Panc1 (cell line): ENCODE measurements at places on chromosomes 6 and 20.

DNA sequence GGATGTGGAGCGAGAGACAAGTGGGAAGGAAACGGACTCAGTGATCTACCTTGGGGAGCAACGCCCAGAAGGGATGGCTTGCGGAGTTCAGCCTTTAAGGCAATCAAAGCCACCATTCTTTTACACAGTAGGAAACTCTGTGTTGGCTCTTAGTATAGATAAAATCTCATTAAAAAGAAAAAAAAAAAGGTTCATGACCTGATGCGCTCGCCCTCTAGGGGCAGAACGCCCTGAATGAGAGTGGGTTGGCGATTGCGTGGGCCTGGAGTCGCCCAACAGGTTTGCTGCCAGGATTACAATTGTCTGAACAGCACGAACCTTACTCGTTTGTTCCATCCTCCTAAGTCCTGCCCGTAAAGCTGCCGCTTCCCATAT lies 1.2 kb downstream of the TPD52L1 start:
- no peak for DNase-seq

GRCh38 chr6:25237579-25237978 lies 41.6 kb upstream of the CARMIL1 start:
- DNase-seq, result no peak

GRCh38 chr6:46234156-46234556 lies 63.4 kb upstream of the ENPP5 start:
- DNase-seq, result no peak

GRCh38 chr6:149614337-149614736 lies 34.2 kb downstream of the KATNA1 start:
- DNase-seq, result no peak

DNA sequence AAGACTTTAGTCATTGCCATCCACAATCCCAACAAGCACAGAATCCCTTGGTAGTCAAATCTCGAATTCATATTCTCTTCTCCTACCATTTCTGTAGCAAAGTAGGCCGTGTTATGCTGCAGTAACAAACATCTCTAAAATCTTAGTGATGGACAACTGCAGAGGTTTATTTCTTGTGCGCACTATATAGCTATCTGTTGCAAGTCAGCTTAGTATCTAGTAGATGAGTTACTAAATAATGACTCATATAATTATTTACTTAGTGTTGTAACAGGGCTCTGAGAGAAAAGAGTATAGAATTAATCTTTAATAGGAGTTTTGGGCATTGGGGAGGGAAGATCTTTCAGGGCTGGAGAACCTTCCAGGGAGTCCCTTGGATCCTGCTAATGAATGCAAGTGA lies 73.3 kb downstream of the CAP2 start:
- no peak for DNase-seq
